ENCODE measurements at places on chromosomes 6 and 20.

DNA sequence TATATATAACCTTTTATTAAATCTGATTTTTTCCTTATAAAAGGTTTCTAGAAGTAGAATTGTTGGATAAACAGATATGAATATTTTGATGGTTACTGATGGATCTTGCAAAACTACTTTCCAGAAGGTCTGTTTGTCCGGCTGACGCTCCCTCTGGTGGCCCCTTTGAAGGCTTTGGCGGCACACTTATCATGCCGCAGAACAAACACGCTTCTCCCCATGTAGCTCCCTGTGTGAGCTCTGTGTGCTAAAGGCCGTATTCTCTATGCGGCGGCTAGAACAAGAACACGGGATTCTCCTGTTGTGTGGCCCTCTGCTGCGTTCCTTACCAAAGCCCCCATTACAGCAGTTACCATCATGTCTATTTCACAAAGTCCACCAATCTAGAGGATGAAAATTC, 30.0 kb downstream of the PPP1R3G start:
- no peak for DNase-seq

GRCh38 chr6:90460051-90460450, 126.8 kb downstream of the MAP3K7 start:
- no peak for DNase-seq

GRCh38 chr20:24615353-24615752, 145.9 kb downstream of the SYNDIG1 start:
- no peak for DNase-seq

GRCh38 chr20:36384022-36384619, 78.0 kb downstream of the DLGAP4 start:
- peak; percentile 27 for DNase-seq

GRCh38 chr6:110486756-110487155, 10.3 kb upstream of the SLC22A16 start:
- DNase-seq: no peak

DNA sequence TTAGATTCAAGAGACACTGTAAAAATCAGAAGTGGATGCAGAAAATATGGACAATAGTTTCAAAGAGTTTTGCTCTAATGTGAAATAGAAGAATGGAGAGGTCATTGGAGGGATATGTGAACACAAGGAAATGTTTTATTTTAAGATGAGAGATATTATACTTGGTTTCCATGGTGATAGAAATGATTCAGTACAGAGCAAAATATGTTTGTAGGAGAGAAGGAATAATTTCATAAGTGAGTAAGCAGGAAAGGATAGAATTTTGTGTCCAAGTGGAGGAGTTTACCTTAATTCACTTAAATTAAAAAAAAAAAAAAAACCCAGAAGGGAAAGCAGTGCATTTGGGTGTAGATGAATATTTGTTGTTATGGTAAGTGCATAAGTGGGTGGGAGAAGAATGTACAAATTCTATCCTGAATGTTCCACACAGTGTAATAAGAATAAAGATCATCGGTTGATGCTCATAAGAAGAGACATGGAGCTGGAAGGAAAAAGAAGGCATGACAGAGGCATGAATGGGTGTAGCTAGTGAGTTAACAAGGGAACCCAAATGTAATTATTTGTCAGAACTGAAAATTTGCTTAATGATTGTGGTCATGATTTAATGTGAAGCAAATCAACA, 688.9 kb upstream of the GJE1 start:
- no peak for DNase-seq

GRCh38 chr20:63552481-63553249, 1.3 kb upstream of the FNDC11 start:
- DNase-seq: peak; percentile 90

GRCh38 chr6:15350386-15351083, 104.7 kb downstream of the JARID2 start:
- no peak for DNase-seq

DNA sequence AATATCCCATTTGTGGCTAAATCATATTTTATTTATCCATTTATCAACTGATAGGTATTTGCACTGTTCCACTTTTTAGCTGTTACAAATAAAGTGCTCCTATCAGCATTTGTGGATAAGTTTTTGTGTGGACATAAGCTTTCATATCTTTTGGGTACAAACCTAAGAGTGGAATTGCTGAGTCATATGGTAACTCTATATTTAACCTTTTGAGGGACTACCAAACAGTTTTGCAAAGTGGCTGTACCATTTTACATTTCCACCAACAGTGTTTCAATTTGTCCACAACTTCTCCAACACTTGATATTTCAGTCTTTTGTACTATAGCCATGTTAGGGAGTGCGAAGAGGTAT, 23.6 kb upstream of the ECHDC1 start:
- DNase-seq: no peak

- no peak for DNase-seq
These were observed 4.0 kb downstream of the RBBP8NL start for GRCh38 chr20:62423326-62423706.

GRCh38 chr6:2763345-2763841, 1.8 kb upstream of the WRNIP1 start:
- no peak for DNase-seq

GRCh38 chr6:142830116-142830710, 114.8 kb downstream of the HIVEP2 start:
- no peak for DNase-seq

GRCh38 chr6:148608199-148608951, 138.5 kb upstream of the UST start:
- DNase-seq: peak; percentile 12

Measured in B cell (primary cell).